ENCODE measurements at places on chromosomes 3 and 15.

DNA sequence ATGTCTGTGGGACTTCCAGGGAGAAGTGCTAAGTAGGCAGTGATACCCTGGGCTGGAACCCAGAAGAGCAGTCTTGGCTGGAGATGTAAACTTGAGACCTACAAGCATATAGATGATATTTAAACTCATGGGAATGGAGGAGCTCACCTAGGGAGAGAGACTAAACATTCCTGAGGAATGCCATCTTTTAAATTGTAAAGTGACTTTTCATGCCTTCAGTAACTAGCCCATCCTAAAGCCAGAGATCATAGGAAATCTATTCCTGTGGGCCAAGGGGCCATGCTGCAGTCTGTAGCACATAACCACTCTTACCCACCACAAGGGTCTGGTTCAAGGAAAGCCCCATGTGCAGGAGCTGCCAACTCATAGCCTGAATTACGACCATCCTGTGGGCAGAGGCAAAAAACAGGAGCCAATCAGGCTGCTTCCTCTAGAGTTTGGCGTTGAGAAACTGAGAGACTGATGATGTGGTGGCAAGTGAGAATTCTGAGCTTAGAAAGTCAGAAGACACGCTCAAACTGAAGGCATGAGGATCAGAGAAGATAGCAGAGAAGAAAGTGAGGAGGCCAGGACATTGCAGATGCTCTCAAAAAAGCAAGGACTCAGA lies 37.5 kb downstream of the CTDSPL start:
- DNase-seq: no peak

GRCh38 chr3:79253704-79254103 lies 514.1 kb downstream of the ROBO1 start:
- no peak for DNase-seq

GRCh38 chr3:146682171-146682570 lies 77.0 kb upstream of the PLSCR5 start:
- no peak for DNase-seq

GRCh38 chr3:108296239-108296638 lies at the start of gene HHLA2:
Gene HHLA2, plus strand, starts transcription at chr3:108296548. Its CDS starts 55,266 bp downstream, at chr3:108351814.
- no peak for DNase-seq

DNA sequence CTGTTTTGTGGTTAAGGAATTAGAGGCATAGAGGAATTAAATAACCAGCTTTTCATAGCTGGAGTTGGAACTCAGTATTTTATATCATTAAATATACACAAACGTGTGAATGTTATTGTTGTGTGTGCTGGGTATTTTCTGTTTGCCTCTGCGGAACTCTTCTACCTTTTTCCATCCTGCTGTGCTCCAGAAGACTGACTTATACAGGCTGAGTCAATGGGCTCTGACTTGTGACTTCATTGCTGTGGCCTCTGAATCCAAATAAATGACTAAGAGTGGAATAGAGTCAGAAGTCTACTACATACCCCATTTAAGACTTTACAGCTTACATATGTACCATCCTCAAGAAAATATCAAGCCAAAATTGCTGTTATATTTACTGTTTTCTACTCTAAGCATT lies 17.6 kb downstream of the ARIH1 start:
- no peak for DNase-seq

DNA sequence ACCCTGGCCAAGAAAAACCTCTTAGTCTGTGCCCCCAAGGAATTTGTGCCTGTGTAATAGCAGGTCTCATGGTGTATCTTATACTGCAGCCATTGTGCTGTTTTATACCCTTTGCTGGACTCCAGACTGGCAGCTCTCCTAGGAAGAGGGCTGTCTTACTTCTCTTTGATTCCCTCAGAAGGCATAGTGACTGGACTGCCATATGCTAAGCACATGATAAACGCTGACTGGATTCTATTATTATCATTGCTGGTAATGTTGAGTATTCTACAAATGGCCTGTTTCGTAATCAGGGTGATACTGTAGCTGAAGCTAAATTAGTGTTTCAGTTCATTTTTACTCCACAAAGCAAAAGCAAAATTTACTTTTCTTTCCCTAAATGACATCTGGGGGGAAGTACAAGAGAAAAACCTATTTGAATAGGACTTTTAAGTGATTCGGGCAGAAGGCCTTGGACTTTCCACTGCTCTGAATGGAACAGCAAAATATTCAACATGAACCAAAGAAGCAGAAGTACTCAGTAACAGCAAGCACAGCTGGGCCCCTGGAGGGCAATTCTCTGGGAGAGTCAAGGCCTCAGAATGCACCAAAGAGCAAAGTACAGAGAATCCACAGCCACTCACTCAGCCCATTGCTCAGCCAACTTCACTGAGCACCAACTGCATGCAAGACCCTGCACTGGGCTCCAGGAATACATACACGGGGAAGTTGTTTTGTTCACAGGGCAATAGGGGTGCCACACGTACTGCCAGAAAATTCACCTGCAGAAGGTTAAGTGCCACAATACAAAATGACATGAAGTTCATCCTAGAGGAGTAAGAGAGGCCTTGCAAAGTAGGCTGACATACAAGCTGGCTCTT lies 7.9 kb upstream of the BCL2A1 start:
- DNase-seq: no peak

- DNase-seq: peak; percentile 86
Measured at GRCh38 chr15:31484986-31485385, 158.4 kb downstream of the KLF13 start.

GRCh38 chr3:108133858-108134554 lies 43.2 kb upstream of the CD47 start:
- DNase-seq: no peak

DNA sequence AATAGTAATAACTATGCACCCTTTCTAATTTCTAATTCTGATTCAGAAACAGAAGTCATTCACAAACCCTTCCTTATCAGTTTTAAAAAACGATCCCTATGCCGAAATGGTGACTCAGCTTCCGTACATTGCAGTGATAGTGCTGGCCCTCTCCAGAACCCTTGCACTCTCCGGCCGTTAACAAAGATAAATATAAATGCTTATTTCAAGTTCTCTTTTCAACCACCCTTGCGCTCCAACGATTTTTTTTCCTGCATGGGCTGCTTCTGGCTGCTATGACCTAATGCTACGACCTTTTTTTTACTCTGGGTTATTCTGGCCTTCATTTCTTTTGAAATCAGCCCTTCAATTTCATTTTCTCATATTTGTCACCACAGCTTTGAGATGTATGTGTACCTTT lies 646.2 kb downstream of the NTRK3 start:
- DNase-seq: no peak

DNA sequence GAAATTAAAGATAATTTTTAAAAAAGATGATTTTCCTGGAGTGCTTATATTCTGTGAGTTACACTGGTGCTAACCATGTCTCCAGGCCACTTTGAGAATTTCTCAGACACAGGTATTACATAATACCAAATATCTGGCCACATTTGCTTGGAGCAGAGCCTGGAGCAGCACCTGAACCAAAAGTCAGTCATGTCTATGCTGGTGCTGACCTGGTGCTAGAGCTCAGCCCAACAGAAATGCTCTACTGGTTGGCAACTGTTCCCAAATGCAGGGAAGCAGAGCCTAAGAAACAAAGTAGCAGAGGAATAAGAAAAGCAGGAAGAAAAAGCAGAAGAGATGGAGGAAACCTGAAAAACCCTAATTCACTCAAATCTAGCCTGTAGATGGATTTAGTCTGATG lies 135.7 kb upstream of the SLC7A14 start:
- DNase-seq: no peak

DNA sequence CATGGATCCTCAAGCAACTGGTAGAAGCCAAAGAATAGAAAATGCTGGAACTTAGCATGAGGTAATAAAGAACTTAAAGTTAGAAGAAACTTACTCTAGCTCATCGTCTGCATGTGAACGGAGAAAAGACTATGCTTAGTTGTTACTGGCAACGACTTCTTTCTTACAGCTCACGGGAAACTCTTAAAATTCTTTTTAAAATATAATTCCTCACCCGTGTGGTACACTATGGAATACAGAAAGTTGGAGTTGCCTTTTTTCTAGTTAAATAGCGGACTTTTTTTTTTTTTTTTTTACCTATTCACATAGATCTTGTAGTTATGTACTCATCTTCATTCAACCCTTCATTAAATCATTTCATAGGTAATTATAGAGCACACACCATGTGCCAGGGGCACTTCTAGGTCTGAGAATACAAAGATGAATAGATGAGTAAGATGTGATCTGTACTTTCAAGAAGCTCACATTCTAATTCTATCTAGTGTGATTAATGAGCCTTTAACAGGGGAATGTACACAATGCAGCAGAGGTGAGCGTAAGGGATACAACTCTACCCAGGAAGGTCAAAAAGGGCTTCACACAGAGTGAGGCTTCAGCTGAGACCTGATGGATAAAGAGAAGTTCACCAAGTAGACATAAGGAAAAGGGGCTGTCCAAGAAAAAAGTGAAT lies 18.4 kb upstream of the KCNMB2 start:
- DNase-seq: no peak

DNA sequence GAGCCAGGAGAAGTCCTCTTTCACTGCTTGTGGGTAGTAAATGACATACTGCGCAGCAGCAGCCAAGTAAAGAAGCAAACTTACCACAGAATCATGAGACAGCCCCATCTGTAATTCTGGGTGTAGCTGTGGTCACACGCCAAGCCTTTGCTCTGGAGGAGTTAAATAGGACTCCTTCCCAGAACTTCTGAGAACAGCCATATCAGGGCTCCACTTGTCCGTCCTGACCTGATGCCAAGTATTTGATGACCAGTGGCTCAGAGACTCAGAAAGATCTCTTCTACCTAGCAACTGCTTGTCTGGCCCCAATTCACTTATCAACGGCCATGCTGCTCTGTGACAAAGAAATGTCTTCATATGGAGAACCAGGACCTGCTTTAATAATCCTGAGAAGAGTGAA lies 20.6 kb upstream of the GOLIM4 start:
- DNase-seq: no peak

- DNase-seq: no peak
Measured at GRCh38 chr3:111303760-111304159, 232.1 kb downstream of the NECTIN3 start.

GRCh38 chr15:52653431-52653964 lies 25.7 kb downstream of the ATOSA start:
- DNase-seq: no peak

DNA sequence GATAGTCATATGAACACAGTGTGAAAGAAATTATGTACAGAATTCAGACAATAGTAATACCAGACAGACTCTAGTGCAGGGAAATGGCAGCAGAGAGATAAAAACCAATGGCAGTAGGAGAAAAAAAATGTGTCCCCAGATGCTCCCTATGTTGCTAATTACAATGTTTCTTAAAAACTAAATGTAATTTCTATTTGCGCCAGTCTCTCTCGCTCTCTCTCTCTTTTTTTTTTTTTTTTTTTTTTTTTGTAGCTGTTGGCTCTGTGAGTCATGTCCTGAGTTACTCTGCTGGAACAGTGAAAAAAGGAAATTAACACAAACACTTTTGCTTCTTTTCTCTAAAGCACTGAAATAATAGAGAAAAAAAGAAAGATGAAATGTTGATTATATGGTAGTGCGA lies 871.9 kb downstream of the GBE1 start:
- no peak for DNase-seq

DNA sequence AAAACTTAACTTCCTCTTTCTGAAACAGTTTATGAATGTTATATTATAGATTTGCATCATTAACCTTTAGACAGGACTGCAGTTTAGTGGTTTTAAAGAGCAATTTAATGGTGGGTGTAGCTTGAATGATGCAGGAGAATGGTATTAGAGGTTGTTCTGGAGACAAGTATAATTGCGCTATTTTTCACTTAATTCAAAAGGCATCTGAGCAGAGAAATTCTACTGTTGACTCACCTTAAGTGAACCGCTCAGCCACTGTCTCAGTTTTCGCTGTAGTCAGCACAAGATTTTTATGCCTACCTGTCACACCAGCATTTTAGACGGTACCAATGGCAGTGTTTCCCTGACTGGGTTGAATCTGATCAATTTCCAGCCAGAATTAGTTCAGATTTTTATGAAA lies 348.8 kb upstream of the DCBLD2 start:
- no peak for DNase-seq

- DNase-seq: no peak
Measured at GRCh38 chr15:101133751-101134261, 118.0 kb downstream of the CHSY1 start.

DNA sequence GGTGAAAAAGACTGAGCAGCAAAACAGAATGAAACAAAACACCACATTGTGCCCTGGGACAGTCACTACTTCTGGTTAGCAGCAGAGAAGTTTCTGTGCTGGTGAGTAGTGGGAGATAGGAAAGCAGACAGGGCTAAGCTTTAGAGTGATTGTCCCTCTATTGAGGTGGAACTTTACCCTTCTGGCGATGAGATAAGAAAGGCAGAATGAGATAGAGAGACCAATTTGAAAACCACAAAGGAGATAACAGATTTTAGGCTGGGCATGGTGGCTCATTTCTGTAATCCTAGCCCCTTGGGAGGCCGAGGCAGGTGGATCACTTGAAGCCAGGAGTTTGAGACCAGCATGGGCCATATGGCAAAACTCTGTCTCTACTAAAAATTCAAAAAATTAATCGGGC lies 208.5 kb downstream of the TBL1XR1 start:
- no peak for DNase-seq

DNA sequence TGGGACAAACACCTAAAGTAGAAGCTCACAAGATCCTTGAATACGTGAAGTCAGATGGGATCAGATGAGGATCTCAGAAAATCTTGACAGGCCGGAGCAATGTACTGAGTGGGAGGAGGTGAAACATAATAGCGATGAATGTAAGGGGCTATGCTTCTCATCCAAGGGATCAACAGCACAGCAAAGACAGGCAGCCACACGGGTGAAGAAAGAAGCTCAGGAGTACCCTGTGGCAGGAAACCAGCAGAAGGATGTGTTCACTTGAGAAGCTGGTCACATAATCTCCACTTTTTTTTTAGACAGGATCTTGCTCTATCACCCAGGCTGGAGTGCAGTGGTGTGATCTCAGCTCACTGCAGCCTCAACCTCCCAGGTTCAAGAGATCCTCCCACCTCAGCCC lies 92.4 kb downstream of the MEGF11 start:
- no peak for DNase-seq

Measured in vagina (tissue), 2 donors.